ENCODE measurements at places on chromosomes 13 and 19. TPM values are rescaled to one million over a fixed set of nuclear protein-coding genes. Genes with fewer than 3 reads are reported as not detected.

Gene IL17D
- 1.5 TPM for total RNA-seq

Gene WDR88
- not detected for total RNA-seq

Gene TPTE2
- not detected for total RNA-seq

Gene CACTIN
- total RNA-seq, result 20.3 TPM

Gene HOMER3
- total RNA-seq, result 20.5 TPM

Gene KDELR1
- total RNA-seq, result 137 TPM

Gene ZNF486
- 5.5 TPM for total RNA-seq

Gene ACER1
- total RNA-seq, result not detected

Gene C5AR2
- total RNA-seq, result 6.4 TPM

Gene ZNF221
- total RNA-seq, result 6.2 TPM

Gene GPR183
- 9.0 TPM for total RNA-seq

Gene SOX21
- total RNA-seq, result 0.18 TPM

Gene ZNF302
- 27.2 TPM for total RNA-seq

Gene CYP2A7
- 0.68 TPM for total RNA-seq

Gene FCAR
- 6.7 TPM for total RNA-seq

Gene S1PR2
- total RNA-seq, result 15.4 TPM

Gene PNMA8B
- total RNA-seq, result 1.5 TPM

Gene NOTCH3
- 52.7 TPM for total RNA-seq

Gene GIPR
- 7.5 TPM for total RNA-seq

Gene ATP1A3
- 0.97 TPM for total RNA-seq

Gene ZNF274
- 27.6 TPM for total RNA-seq

Gene ANGPTL8
- total RNA-seq, result not detected

Gene ZNF8
- total RNA-seq, result 5.4 TPM

Gene PCP2
- 3.5 TPM for total RNA-seq

Gene RAVER1
- total RNA-seq, result 29.6 TPM

Gene C13orf46
- total RNA-seq, result 14.0 TPM
